A673 (cell line): ENCODE measurements at places on chromosomes 12 and 14.
A peak's percentile ranks its signal among the peaks of the same experiment; 100 is the strongest.

GRCh38 chr14:41280745-41281144, 325.9 kb upstream of the LRFN5 start:
- peak; percentile 52 for DNase-seq

- DNase-seq = no peak
These were observed 280.8 kb downstream of the ZFP36L1 start for GRCh38 chr14:68512088-68512487.

- no peak for DNase-seq
These were observed 3.3 kb downstream of the AKT1 start for GRCh38 chr14:104792101-104792884.

DNA sequence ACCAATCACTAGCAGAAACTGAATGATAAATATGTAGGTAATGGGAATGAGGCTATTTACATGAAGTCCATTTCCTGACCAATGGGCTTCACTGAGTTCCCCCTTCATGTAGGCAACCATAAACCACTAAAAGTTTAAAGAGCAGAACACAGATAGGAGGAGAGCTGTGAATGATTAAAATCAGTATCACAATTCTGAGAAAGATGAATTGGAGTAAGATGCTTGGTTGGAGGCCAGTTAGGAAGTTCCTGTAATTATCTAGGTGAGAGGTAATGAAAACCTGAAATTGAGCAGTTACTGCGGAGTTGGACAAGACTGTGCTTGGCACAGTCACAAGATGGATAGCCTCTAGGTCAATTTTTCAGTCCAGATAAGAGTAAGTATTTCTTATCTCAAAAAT, 56.6 kb downstream of the GALNT4 start:
- DNase-seq = no peak

DNA sequence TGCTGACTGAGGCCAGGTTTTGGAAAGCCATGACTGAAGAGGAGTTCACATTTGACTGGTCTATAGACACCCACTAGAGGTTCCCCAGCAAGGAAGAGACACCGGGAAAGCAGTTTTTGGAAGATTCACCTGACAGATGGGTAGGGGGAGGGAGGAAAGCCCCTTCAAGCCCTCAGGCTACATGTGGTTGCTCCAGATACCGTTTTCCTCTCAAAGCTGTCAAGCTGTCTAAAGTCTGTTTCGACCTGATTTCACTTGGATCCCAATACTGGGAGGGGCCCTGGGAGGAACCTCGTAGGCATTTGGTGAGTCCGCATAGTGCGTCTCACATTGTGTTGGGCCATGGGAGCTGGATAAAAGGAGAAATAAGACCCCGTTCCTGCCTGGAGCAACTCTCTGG, 1.7 kb upstream of the LRP1 start:
- no peak for DNase-seq

DNA sequence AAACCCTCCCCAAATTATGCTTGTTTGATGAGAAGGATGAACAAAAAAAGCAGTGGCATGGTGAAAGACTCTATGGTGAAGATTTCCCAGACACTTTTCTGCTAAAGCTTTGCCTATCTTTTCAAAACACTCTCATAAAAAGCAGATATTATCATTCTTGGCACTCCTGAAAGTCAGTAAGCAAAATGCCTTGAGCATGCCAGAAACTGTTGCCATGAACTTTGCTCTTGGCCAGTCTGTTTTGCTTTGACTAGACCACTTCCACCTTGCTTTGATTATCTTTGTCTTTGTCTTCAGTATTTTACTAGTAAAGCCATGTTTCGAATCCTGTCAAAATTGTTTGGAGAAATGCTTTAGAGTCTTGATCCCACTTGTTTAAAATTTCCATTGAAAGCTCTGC, 110.4 kb downstream of the CNTN1 start:
- DNase-seq = no peak

- DNase-seq = no peak
These were observed 2.5 kb upstream of the SNX6 start for GRCh38 chr14:34632411-34632978.

DNA sequence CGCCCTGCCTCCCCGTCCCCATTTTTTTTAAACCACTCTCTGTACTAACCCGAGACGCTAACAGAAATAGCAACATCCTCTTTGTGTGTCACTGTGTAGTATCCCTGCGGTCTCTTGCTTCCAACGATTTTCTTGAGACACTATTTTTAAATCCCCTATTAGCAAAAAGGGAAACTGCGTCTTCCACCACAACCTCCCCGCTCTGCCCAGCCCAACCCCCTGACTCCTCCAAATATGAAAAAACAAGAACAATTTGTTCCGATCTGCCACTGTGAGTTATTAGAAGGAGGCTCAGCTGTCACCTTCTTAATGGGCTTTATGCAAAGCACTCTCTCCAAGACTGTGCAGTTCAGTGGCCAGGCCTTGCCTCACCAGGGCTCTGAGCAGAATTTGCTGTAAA, 76.3 kb downstream of the MAP1LC3B2 start:
- no peak for DNase-seq

DNA sequence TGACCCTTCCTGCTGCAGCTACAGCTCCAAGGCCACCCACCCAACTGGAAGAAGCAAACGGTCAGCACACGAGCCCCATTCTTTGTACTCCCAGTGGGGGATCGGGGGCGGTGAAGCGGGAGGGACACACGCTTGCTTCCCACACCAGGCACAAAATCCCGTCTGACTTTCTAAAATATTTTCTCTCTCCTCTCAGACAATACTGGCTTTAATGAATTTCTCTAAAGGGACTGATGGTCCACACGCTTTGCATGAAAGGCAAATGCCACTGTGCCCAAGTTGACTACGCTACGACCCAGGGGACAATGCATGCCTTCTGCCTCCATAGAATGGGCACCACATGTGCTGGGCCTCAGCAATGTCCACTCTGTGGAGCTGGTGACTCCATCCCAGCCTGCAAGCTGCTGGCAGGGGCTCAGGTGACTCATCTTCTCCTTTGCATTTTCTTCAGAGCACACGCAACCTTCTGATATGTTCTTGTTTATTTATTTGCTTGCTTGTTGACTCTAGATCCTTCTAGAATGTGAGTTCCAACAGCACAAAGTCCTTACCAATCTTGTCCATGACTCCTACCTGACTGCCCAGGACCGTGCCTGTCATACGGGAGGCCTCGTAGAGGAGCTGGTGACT, 15.6 kb downstream of the SYNE3 start:
- DNase-seq = no peak
